NK-92 treated with Interleukin-12 subunit alpha and Interleukin-12 subunit beta, amount 100 ng/mL, for 24 hours (cell line): ENCODE measurements at places on chromosomes 3 and 15.
A peak's percentile ranks its signal among the peaks of the same experiment; 100 is the strongest.

DNA sequence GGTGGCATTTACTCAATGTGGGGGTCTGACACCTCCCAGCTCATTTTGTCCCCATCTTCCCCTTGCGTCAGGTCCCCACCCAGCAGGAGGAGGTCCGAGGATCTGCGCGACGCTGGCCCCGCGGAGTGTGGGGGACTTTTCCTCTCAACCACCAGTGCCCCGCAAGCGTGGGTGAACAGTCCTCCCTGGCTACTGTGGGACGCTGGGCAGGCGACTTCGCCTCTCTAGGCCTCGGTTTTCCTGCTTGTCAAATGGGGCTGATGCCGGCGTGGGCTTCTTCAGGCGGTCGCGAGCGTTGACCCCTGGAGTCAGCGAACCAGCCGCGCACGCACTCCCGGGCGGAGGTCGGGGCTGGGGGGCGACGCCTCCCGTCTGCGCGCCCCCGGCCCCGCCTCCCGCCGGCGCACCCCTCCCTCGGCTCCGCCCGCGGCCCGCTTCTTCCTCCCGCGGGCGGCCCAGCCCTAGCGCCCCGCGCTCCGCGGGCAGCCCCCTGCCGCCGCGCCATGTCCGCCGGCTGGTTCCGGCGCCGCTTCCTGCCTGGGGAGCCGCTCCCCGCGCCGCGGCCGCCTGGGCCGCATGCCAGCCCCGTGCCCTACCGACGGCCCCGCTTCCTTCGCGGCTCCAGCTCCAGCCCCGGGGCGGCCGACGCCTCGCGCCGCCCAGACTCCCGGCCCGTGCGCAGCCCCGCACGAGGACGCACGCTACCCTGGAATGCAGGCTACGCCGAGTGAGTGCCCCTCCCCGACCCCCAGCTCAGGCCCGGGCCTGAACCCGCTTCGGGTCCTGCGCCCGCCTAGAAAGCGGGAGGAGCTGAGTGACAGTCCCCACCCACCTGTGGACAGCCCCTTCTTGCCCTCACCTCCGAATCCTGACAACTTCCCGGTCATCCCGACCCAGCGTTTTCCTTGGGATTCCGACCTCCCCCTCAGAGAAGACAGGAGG lies at the start of gene PPM1M:
PPM1M (plus strand) TSS at position 438 of the 942 bp plus-strand sequence; CDS start at position 504, 66 bp downstream.
- peak; percentile 50 for DNase-seq

DNA sequence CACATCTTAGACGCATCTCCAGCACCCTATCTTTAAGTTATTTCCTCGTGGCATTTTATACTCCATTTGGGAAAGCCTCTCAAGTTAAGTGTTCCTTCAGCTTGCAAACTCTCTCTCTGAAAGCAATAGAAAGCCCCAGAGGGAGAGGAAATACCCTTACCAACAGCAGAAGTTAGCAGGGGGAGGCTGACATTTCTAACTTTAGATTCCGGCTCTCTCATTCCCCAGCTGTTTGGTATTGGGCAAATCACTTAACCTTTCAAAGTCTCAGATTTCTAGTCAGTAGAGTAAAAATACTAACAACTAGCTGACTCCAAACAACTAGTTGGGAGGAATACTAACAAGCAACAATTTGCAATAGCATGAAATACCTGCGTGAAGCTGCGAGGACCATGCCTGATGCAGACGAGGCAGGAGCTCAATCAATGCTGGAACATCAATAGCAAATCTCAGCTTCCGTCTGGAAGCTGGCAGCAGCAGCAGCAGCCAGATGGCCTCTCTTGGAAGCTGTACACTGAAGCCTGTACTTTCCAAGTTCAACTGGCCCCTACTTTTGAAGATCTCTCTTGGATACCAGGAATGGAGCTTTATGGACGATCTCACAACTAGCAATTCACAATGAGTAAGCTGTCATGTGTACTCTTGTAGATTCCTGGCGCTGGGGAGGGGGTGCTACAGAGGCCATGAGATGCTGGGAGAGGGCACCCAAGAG lies 47.8 kb downstream of the THBS1 start:
- no peak for DNase-seq

- no peak for DNase-seq
Measured at GRCh38 chr3:721086-721485, 371.7 kb upstream of the CNTN6 start.

- DNase-seq: no peak
Measured at GRCh38 chr3:14148041-14148985, 23.5 kb downstream of the TMEM43 start.

GRCh38 chr3:63864008-63864964 lies 619 bp downstream of the ATXN7 start:
- peak; percentile 28 for DNase-seq

DNA sequence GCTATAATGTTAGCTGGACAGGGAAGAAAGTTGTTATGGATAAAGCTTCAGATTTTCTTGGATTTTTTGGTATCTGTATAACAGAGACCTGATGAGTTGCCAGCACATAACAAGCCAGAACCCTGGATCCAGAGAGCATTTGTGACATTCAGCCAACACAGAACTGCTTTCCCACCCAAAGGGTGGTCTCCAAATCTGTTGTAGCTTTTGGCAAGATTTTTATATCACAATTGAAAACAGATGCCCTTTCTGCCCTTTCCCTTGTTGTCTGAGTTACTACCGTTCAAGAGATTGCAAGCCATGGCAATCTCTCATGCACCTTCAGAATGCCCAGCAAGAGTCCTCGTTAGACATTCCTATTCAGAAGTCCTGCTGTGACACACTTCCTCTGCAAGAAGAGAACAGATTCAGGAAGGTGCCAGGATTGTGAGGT lies 107.6 kb upstream of the FGF7 start:
- DNase-seq: no peak
